ENCODE measurements at places on chromosomes 6 and 20.

DNA sequence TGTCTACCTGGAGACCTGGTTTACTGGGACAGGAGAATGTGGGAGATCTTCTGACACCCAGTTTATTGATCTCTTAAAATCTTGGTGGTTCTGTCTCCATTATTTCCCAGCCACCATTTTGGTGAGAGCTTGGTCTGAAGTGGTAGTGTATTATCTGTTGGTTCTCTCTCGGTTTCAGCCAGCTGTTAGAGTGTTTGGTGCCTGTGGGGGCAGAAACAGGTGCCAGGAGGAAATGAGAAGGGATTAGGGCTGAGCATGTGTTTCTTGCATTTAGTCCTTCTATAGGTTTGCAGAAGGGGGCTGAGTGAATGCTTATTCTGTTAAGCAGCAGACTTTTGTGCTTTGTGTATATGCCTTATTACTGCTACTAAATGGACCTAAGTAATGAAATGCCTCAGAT is 9.6 kb downstream of the JARID2 start:
- H3K4me1 ChIP-seq: peaks cover 100% of the 10 kb centered on the region
- DNase-seq: no peak
- peak overlapping the region; percentile 86 for H3K4me3 ChIP-seq
- peak overlapping the region; percentile 91 for H3K27ac ChIP-seq

DNA sequence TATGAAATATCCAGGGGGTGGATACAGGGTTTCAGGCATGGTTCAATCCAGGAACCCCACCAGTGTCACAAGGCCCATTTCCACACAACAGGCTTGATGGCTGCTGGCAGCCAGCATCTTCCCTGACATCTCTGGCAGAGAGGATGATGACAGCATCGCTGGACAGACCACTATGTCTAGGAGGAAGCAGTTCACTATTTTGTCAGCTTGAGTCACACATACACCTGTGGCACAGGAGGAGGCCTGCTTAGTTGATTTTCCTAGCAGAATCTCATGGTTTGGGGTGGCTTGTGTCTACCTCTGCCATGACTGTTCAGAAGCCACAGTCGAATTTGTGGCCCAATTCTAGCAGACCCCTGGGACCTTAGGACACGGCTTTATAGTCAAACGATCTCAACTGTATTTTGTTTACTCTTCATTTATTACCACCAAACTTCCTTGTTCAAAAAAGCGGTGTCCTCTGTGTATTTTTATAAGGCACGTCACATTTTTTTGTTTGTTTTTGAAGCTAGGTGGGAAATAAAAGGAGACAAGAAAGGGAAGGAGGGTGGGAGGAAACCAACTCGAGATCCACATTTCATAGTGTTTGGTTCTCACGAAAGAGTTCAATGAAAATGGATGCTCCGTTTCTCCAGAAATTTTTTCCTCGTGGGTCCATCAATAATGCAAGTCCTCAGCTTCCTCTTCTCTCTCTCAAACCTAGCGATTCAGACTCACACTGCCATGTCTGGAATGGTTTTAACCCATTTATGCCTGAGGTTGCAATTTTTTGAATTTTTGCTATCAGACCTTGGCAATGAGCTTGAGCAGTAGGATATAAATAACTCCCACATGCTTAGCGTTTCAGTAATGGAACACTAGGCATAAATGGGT is 94.4 kb downstream of the TOX2 start:
- H3K4me3 ChIP-seq: no peak overlapping the region
- H3K27me3 ChIP-seq: no peaks in the 10 kb centered on the region
- H3K27ac ChIP-seq: no peak overlapping the region
- no peaks in the 10 kb centered on the region for H3K4me1 ChIP-seq

- no peak for DNase-seq
- peaks cover 7% of the 10 kb centered on the region for H3K36me3 ChIP-seq
- no peaks in the 10 kb centered on the region for H3K27me3 ChIP-seq
- H3K27ac ChIP-seq: no peak overlapping the region
- H3K4me1 ChIP-seq: no peaks in the 10 kb centered on the region
- H3K4me3 ChIP-seq: no peak overlapping the region
These were observed 361.6 kb upstream of the RUNX2 start for GRCh38 chr6:44966449-44967092.

DNA sequence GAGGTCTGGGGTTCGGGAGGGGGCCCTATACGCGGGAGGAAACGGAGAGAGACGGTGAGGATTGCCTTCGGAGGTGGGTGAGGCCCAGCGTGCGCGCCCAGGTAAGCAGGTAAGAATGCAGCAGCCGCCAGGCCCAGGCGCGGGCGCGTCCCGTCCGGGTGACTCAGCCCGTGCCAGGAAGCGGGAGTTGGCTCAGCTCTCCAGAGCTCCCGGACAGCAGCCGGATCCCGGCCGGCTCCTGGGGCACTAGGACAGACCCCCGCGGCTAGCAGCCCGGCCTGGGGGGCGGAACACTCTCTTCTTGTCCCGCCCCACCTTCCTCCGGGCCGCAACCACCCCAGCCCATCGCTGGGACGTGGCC is 1.5 kb upstream of the MDFI start:
- H3K36me3 ChIP-seq: peaks cover 10% of the 10 kb centered on the region
- peaks cover 49% of the 10 kb centered on the region for H3K4me1 ChIP-seq
- no peak overlapping the region for H3K27ac ChIP-seq

DNA sequence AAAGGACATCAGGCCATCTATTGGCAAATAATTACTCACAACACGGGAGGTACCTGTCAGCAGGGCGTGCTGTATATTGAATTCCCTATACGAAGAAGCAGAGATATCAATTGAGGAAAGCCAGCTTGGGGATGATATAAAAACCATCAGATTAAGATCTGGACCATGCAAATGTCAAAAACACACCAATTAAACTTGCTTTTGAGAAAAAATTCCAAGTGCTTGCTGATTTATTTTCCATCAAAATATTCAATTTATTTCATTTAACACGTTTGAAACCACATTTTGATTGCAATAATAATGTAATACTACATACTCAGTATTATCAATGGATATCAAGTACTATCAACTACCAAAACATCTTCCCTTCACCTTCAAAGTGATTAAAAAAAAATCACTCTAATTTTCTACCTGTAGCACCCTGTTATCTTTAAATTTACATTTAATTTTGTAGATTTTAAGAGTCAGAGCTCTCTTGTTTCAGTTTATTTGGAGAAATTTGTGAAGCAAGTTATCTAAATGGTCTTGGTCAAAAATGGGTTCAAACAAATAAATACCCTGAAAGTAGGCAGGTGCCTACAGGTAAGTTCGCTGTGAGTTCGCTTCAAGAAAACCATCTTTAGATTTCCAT is 6.8 kb upstream of the TBX18 start:
- peaks cover 100% of the 10 kb centered on the region for H3K27me3 ChIP-seq
- DNase-seq: no peak
- H3K4me3 ChIP-seq: no peak overlapping the region
- H3K27ac ChIP-seq: no peak overlapping the region
- H3K4me1 ChIP-seq: peaks cover 43% of the 10 kb centered on the region

GRCh38 chr6:11851387-11851786 is 72.8 kb upstream of the ADTRP start:
- no peaks in the 10 kb centered on the region for H3K4me1 ChIP-seq
- H3K27ac ChIP-seq: no peak overlapping the region
- DNase-seq: no peak

DNA sequence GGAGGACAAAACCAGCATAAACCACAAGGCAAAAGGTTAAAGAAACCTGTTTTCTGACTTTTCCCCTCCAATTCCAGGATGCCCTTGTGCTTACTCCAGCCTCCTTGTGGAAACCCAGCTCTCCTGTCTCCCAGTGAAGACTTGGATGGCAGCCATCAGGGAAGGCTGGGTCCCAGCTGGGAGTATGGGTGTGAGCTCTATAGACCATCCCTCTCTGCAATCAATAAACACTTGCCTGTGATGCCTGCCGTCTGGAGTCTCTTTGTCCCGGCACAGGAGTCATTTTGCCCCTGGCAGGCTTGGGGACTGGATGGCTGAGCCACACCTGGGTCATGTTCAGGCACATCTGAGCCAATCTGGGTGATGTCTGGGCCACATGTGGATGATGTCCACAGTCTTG is 26.6 kb downstream of the BPIFB1 start:
- H3K27me3 ChIP-seq: no peaks in the 10 kb centered on the region
- no peak overlapping the region for H3K4me3 ChIP-seq
- H3K27ac ChIP-seq: no peak overlapping the region
- no peaks in the 10 kb centered on the region for H3K4me1 ChIP-seq
- DNase-seq: no peak
- no peaks in the 10 kb centered on the region for H3K36me3 ChIP-seq

DNA sequence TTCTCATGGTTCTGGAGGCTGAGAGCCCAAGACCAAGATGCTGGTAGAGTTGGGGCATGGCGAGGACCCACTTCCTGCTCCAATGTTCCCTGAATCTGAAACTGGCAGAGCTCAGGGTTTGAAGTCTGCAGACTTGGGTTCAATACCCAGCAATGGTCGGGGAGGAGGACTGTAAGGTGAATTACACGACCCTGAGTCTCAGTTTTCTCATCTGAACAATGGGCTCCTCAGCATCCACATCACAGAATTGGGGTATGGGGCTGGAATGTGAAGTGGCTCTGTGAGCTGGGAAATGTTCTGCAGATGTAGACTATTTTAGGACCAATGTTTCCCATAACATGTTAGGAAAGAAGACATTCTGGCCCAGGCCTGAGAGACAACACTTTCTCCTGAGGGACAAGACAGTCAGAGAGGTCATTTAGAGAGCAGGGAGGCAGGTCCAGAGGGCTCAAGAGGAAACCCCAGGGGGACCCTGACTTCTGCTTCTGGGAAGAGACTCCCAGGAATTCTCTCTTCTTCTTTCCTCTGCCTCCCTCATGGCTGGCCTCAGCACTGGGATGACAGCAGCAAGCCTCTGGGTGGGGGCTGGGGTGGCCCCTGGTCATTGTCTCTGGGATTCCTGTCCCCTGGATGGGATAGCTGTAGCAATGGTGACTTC is 141.3 kb upstream of the PMEPA1 start:
- H3K27ac ChIP-seq: no peak overlapping the region
- H3K36me3 ChIP-seq: no peaks in the 10 kb centered on the region
- no peak for DNase-seq
- H3K4me1 ChIP-seq: no peaks in the 10 kb centered on the region
- no peak overlapping the region for H3K4me3 ChIP-seq
- no peaks in the 10 kb centered on the region for H3K27me3 ChIP-seq

- no peak overlapping the region for H3K27ac ChIP-seq
- H3K4me1 ChIP-seq: peaks cover 30% of the 10 kb centered on the region
- H3K36me3 ChIP-seq: no peaks in the 10 kb centered on the region
- no peak overlapping the region for H3K4me3 ChIP-seq
These were observed 447.3 kb downstream of the HDGFL1 start for GRCh38 chr6:23016696-23017095.

GRCh38 chr6:74061201-74061600 is 365.2 kb downstream of the CD109 start:
- 0 out of 2 replicates have a peak, but pooled peaks cover 6% of the 10 kb centered on the region for H3K4me1 ChIP-seq
- no peaks in the 10 kb centered on the region for H3K27me3 ChIP-seq
- DNase-seq: no peak
- H3K4me3 ChIP-seq: no peak overlapping the region
- H3K27ac ChIP-seq: no peak overlapping the region
- H3K36me3 ChIP-seq: no peaks in the 10 kb centered on the region

DNA sequence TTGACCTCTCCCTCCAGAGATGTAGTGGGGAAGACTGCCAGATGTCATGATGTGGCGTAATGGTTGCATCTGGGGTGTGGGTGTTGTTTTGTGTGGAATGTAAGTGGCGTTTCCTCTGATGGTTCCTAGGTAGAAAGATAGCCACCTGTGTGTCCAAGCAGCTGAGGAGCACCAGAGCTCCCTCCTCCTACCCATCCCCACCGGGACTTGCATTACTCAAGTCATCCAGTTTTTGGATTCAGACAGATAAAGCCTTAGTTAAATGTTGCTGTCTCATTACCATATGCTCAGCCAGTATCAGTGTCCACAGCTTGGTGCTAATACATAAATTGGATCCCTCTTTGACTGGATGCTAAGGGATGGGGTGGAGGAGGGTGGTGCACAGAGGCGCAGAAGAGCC is 282.3 kb downstream of the TBC1D7 start:
- H3K36me3 ChIP-seq: peaks cover 4% of the 10 kb centered on the region
- peaks cover 11% of the 10 kb centered on the region for H3K4me1 ChIP-seq
- no peak overlapping the region for H3K4me3 ChIP-seq
- no peak for DNase-seq
- no peak overlapping the region for H3K27ac ChIP-seq

GRCh38 chr6:117915846-117916245 is 8.8 kb downstream of the SLC35F1 start:
- H3K27me3 ChIP-seq: no peaks in the 10 kb centered on the region
- no peak overlapping the region for H3K27ac ChIP-seq

DNA sequence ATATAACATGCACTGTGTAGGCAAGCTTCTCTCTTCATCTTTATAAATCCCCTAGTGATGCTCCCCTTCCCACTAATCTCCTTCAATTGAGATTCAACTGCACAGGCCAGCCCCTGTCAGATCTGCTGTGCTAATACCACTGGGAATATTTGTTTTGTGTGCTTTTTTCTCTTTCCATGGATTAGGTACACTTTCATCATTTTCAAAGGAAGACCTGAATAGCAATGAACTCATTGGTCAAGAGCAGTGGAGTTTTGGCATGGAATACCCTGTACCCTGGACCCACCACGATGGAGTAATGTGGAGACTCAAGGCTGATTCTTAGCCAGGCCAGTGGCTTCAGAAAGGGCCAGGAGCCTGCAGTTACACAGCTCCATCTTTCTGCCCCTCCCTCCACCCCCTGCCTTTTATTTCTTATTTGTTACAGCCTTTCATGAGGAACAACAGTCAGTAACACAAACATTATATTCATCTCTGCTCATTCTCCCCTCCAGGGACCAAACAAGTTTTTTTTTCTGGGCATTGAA is 75.4 kb upstream of the KCNG1 start:
- H3K4me3 ChIP-seq: no peak overlapping the region
- no peaks in the 10 kb centered on the region for H3K36me3 ChIP-seq
- DNase-seq: no peak
- H3K27me3 ChIP-seq: no peaks in the 10 kb centered on the region
- H3K4me1 ChIP-seq: peaks cover 1% of the 10 kb centered on the region

DNA sequence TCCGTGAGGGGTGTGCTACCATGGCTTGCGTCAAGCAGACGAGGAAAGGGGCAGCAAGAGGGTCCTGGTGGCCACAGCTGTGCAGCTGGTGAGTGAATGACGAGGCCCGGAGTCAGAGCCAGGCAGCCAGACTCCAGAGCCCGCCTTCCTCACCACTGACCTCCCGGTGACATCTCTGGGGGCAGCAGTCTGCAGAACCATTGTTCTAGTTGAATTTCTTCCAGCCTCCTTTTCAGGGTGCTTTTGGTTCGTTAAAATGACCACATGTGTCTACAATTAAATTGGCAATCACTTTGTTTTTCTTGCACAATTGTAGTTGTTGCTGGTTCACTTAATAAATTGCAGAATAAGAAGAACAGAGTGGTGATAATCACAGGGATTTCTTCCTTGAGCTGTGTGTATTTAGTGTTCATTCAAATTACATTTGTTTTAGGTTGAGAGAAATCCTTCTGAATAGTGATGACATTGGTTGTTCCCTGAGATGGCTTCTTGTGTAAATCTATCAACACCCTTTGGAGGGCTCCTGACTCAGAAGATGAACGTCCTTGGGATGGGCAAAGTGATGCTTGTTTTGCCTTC is 96.4 kb downstream of the TULP4 start:
- peaks cover 11% of the 10 kb centered on the region for H3K36me3 ChIP-seq
- peaks cover 24% of the 10 kb centered on the region for H3K4me1 ChIP-seq
- H3K27me3 ChIP-seq: no peaks in the 10 kb centered on the region
- H3K27ac ChIP-seq: no peak overlapping the region

GRCh38 chr6:7439228-7439627 is 49.6 kb downstream of the RIOK1 start:
- no peak for DNase-seq
- H3K4me3 ChIP-seq: no peak overlapping the region
- no peaks in the 10 kb centered on the region for H3K27me3 ChIP-seq
- H3K27ac ChIP-seq: no peak overlapping the region
- H3K36me3 ChIP-seq: 0 out of 2 replicates have a peak, but pooled peaks cover 3% of the 10 kb centered on the region

Data from WTC11 (cell line).